ENCODE measurements at places on chromosomes 3 and 15. TPM values are rescaled to one million over a fixed set of nuclear protein-coding genes. Genes with fewer than 3 reads are reported as not detected.

The MESP1 gene
- total RNA-seq = not detected

The RBPMS2 gene
- not detected for total RNA-seq

The ADAMTS7 gene
- total RNA-seq = 1.6 TPM

The BCL2A1 gene
- 0.35 TPM for total RNA-seq

The TGM4 gene
- 0.33 TPM for total RNA-seq

The SMAD6 gene
- total RNA-seq = 0.93 TPM

The FAM81A gene
- 0.78 TPM for total RNA-seq

The IQCF5 gene
- total RNA-seq = not detected

The C15orf62 gene
- 0.99 TPM for total RNA-seq

The LARP6 gene
- total RNA-seq = 6.0 TPM

The ZNF502 gene
- total RNA-seq = 1.7 TPM

The EPHB3 gene
- 23.4 TPM for total RNA-seq

The SLC9C1 gene
- total RNA-seq = not detected

The ANKDD1A gene
- total RNA-seq = 1.4 TPM

Measured in airway epithelial cell (primary cell).